RPMI8226 (cell line): ENCODE measurements at places on chromosomes 4 and X.
A peak's percentile ranks its signal among the peaks of the same experiment; 100 is the strongest.

GRCh38 chr4:140463614-140464013, 34.5 kb downstream of the MGAT4D start:
- no peak for DNase-seq

GRCh38 chr4:83362492-83363329, 28.1 kb upstream of the HPSE start:
- DNase-seq, result no peak

GRCh38 chrX:130109429-130110378, 593 bp downstream of the ELF4 start:
- DNase-seq, result no peak

- no peak for DNase-seq
Observed at GRCh38 chr4:44544158-44544557, 95.5 kb upstream of the KCTD8 start.

- no peak for DNase-seq
Observed at GRCh38 chr4:23728393-23728792, 161.5 kb downstream of the PPARGC1A start.

GRCh38 chr4:147741190-147741788, 9.4 kb downstream of the ARHGAP10 start:
- DNase-seq, result no peak

GRCh38 chr4:44279469-44279868, 169.1 kb downstream of the KCTD8 start:
- DNase-seq, result no peak

- DNase-seq, result no peak
Observed at GRCh38 chr4:148044912-148045352, 313.0 kb downstream of the ARHGAP10 start.

GRCh38 chr4:163473576-163473975, at the start of gene TKTL2:
Gene TKTL2 (minus strand): TSS chr4:163473754. CDS start chr4:163473734, 20 bp downstream.
- DNase-seq, result no peak

DNA sequence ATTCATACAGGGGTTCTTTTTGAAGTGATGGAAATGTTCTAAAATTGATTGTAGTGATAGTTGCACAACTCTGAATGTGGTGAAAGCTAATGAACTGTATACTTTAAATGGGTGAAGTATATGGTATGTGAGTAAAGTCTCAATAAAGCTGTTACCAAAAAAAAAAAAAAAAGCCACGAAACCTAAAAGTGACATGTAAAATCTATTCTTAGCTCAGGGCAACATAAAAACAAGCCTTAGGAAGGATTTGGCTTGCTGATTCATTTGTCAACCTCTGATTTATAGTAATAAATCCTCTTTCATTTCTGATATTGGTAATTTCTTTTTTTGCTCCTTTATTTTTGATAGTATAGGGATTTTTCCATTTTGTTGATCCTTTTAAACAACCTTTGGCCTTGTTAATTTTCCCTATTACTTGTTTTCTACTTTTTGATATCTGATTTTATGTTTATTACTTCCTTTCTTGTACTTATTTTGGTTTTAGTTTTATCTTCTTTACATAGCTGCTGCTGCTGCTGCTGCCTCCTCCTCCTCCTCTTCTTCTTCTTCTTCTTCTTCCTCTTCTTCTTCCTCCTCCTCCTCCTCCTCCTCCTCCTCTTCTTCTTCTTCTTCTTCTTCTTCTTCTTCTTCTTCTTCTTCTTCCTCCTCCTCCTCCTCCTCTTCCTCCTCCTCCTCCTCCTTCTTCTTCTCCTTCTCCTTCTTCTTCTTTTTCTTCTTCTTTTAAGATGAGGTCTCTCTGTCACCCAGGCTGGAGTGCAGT, 79.4 kb downstream of the ADGRG4 start:
- DNase-seq, result no peak

DNA sequence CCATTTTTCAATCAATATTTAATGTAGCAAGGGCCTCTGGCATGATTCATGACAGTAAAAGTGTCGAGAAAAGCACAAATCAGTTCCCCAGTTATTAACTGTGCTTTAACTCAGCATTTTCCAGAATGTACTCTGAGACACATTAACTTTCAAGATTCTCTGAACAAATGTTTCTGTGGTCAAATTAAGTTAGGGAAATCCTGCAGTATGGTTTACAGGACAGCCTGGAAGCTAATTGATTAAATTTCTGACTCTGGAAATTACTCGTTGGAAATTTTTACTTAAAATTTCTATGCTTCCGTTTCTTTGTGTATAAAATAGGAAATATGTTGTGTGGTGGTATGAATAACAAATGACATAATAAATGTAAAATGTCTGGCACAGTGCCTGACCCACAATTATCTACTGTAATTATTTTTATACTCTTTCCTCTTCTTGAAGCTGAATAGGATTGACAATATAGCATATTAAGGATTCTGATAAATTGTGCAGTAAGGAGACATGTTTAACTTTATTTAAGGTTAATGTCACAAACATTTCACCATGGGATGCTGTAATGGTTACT, 33.7 kb downstream of the STK32B start:
- no peak for DNase-seq

- no peak for DNase-seq
Observed at GRCh38 chr4:138437263-138437851, 195.2 kb upstream of the SLC7A11 start.

- no peak for DNase-seq
Observed at GRCh38 chrX:19748896-19749680, 138.3 kb downstream of the SH3KBP1 start.

GRCh38 chr4:92528541-92528940, 224.8 kb downstream of the GRID2 start:
- no peak for DNase-seq

GRCh38 chr4:26529479-26529878, 39.2 kb upstream of the CCKAR start:
- no peak for DNase-seq

DNA sequence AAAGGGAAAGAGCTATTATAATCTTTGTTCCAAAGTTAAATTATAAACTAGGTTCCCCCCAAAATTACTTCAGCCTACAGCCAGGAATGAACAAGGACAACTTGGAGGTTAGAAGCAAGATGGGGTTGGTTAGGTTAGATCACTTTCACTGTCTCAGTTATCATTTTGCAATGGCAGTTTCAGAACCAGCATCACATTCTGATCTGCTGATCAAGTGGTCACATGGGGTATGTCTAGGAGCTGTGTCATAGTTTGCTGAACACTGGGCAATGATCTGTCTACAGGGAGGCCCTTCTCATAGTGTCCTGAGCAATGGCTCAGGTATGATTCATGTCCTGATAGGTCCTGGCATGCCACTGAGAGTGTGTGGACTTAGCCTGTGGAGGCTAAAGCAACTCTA, 41.6 kb upstream of the XIAP start:
- no peak for DNase-seq

DNA sequence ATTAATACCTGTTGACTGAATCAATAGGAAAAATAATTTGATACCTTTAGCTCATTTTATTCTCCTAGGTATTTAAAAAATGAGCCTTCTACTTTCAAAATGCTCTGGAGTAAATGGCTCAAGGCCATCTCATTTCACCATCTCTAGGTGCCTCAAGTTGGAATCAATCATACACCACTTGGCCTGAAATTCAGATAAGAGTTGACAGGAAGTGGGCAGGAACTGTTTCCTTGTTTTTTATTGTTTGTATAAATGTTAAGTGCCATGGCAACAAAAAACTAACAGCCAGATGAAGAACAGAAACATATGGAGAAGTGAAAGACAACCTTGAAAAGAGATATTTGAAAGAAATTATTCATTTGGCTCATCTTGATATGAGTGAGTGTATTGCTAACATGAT, 12.4 kb downstream of the LIMCH1 start:
- no peak for DNase-seq

DNA sequence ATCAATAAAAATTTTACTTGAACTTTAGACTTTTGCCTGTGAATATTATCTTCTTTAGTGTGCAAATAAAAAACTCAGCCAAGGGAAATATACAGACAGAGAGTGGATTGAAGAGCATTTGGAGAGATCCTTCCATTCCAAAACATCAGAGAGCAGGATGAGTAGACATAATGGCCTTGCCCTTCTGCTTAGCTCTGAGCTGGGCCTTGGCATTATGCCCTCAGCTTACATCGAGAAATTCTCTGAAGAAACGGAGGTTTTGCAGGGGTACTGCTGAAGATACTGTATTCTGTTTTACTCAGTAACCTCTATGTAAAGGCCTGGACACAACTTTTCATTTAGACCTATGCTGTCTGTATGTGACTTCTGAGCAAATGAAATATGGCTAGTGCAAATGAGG, 317.4 kb downstream of the STIM2 start:
- no peak for DNase-seq

DNA sequence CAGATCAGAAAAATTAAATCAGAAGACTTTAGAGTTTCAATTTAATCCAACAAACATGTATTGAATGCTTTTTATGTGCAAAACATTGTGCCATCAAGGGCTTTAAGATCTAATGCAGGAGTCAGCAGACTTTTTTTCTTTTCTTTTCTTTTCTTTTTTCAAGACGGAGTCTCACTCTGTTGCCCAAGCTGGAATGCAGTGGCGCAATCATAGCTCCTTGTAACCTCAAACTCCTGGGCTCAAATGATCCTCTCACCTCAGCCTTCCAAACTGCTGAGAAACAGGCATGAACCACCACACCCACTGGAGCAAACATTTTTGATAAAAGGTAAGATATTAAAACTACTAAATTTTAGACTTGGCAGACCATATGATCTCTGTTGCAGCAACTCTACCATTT, 24.6 kb upstream of the LRBA start:
- DNase-seq, result no peak

GRCh38 chr4:8502836-8503585, 62.4 kb downstream of the TRMT44 start:
- no peak for DNase-seq

- no peak for DNase-seq
Observed at GRCh38 chr4:158211222-158211621, 936 bp downstream of the TMEM144 start.

DNA sequence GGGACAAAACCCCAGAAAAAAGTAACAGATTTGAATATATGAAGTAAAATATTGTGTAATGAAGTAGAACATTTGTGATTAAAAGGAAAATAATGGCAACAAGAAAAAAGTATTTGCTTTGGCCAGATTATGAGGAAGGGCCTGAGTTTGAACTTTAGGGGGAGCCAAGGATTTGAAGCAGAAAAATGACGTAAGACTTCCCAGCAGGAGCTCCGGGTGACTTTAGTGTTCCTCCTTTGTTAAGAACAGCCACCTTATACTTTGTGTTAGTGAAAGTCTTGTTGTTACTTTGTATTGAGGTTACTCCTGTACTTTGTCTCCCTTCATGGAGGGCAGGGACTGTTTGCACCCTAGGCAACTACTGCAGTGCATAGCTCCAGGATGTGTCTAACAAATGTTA, 41.1 kb downstream of the DCUN1D4 start:
- DNase-seq, result no peak

- DNase-seq, result no peak
Observed at GRCh38 chr4:78629991-78630541, 78.5 kb downstream of the ANXA3 start.

DNA sequence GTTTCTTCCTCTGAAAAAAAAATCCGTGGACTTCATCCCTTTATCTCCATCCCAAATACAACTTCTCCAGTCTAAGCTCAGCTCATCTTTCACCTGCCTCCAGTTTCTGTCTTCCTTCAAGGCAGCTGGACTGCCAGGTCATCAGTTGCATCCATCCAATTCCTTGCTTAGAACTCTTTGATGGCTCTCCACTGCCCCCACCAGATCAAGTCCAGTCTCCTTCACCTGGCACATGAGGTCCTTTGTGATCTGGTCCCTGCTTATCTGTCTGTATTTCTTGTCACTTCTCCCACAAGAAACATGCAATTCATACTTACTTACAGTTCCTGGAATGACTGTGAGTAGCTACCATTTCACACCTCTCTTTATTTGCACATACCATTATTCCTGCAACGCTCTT, 33.8 kb downstream of the OTUD6A start:
- no peak for DNase-seq

- no peak for DNase-seq
Observed at GRCh38 chr4:94598758-94599157, 147.0 kb downstream of the PDLIM5 start.

- DNase-seq, result no peak
Observed at GRCh38 chr4:86927843-86928395, 6.9 kb upstream of the AFF1 start.

GRCh38 chr4:87532109-87532508, 2.9 kb upstream of the SPARCL1 start:
- no peak for DNase-seq

DNA sequence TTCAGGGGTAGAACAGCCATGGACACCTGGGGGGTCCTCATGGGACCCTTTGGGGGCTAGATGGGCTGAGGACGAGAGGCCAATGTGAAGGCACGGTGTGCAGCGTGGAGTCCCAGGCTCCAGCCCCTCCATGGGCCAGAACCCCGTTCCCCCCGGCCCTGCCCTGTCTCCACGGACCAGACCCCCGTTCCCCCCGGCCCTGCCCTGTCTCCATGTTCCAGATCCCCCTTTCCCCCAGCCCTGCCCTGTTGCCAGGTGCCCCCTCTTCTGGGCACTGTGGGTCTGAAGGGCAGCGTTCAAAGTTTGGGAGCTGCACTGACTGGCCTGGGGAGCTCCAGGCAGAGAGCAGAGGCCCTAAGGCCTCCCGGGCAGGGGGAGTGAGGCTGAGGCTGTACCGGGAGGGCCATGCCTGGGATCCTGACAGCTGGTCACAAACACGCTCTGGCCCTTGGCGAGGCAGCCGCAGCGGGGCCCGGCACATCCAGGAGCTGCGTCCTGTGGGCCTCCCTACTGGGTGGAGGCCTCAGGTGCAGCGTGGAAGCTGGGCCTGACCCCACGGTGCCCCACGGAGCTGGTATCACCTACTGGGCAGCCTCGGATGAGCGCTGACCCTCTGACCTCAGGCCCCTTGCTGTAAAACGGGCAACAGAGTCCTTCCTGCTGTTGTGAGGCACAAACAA, 8.9 kb downstream of the DGKQ start:
- DNase-seq, result no peak

- peak; percentile 35 for DNase-seq
Observed at GRCh38 chr4:337932-338758, 531 bp downstream of the ZNF141 start.

GRCh38 chr4:139761461-139761860, 95.8 kb downstream of the MGST2 start:
- peak; percentile 44 for DNase-seq

- no peak for DNase-seq
Observed at GRCh38 chr4:82611982-82612381, 50.2 kb upstream of the TMEM150C start.

DNA sequence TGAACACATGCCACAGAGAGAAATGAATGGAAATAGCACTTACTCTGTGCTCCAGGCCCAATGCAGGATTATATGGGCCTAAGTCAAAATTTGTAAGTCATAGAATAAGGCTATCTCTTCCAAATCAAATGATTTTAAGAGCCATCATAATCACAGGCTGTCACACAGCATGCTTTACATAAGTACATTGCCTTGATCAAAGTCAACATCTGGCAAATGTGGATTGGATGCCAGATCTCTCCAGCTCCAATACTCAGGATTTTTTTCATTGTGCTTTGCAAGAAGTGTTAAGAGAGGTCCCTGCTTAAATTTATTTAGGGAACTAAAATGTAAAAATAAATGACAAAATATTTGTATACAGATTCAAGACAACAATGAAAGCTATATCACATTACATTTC, 299.9 kb downstream of the PRDM5 start:
- no peak for DNase-seq

GRCh38 chr4:150418757-150419410, 163.1 kb upstream of the MAB21L2 start:
- DNase-seq, result no peak
